ENCODE measurements at places on chromosomes 7 and 10.
A peak's percentile ranks its signal among the peaks of the same experiment; 100 is the strongest.

- DNase-seq: no peak
Measured at GRCh38 chr7:125355899-125356298, 426.3 kb upstream of the POT1 start.

GRCh38 chr10:4654496-4654895 lies 171.5 kb upstream of the AKR1E2 start:
- DNase-seq: no peak

GRCh38 chr10:61589547-61590243 lies 73.0 kb upstream of the CABCOCO1 start:
- DNase-seq: no peak

- peak; percentile 85 for DNase-seq
Measured at GRCh38 chr7:621572-622285, 102.1 kb upstream of the PDGFA start.

DNA sequence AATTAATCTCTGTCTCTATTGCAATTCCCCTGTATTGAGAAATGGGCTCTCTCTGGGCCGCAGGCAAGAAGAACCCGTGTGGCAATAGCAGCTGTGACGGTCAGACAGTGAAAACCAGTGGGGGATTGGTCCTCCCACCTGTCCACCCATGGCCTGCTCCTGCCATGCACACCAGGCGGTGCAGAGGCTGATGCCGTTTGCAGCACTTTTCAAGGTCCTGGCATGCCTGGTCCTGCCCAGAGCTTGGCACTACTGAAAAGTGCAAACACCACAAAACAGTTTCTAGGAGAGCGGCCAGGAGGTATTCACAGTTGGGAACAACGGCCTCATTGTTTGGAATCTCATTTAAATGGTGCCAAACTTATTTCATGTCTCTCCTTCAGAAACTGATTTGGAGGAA lies 41.5 kb downstream of the PSPH start:
- DNase-seq: peak; percentile 96

DNA sequence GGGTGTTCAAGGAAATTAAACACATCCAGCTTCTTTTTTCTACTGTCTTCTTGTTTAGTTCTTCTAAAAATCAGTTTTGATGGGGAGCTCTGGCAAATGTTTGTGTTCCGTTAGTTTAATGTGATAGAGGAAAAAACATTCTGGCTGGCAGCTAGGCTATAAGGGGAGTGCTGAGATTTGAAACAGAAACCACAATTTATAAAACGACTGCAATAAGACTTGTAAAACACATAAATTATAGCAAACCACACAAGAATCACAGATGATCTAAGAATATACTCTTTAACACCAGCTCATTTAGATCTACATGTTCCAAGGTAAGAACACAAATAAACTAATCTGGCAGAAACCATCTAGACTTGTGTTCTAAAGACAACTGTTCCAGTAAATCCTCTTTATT lies 425.5 kb downstream of the CNTNAP2 start:
- no peak for DNase-seq

DNA sequence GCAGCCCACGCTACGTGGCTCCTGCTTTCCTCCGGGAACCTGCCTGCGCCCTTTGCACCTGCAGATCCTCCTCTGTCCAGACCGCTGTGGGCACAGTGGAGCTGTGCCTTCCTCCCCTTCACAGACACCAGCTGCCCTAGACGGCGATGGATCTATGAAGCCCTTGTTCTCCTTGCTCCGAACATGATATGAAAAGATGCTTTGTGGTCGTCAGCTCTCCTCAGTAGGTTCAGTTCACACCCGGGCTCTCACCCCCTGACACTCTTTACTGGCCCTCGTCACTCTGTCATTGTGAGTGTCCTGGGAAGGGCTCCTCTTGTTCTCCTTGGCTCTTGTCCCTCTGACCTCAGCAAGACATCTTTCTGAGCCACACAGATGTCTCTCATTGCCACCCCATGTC lies 4.2 kb downstream of the ZNF488 start:
- DNase-seq: no peak

DNA sequence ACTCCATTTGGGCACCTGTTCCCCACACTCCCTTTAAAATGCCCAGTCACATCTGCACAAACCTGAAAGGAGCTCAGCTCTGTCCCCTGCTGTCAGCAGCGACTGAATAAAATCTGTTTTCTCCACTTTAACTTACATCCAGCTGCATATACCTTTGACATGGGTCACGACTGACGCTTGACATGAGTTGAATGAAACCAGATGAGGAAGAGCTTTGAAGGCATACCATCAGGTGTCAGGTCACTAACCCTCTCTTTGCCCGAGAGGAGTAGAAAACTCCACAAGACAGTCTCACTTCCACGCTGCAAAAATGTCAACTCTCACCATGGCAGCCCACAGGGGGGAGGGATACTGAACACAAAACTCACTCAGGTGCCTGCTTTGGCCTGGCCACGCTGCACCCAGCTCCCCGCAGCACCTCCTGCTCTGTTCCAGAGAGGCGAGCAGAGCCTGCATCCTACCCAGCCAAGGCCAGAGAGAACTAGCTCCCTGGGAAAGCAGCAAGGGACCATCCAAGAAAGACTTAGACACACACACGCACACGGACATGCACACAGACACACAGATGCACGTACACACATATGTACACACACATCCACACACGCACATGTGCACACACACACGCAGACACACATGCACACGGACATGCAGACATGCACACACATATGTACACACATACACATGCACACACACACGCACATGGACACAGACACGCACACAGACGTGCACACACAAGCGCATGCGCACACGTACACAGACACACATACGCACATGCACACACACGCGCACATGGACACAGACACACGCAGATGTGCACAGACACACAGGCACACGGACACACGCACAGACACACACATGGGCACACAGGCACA lies 191.0 kb downstream of the MAD1L1 start:
- DNase-seq: no peak

DNA sequence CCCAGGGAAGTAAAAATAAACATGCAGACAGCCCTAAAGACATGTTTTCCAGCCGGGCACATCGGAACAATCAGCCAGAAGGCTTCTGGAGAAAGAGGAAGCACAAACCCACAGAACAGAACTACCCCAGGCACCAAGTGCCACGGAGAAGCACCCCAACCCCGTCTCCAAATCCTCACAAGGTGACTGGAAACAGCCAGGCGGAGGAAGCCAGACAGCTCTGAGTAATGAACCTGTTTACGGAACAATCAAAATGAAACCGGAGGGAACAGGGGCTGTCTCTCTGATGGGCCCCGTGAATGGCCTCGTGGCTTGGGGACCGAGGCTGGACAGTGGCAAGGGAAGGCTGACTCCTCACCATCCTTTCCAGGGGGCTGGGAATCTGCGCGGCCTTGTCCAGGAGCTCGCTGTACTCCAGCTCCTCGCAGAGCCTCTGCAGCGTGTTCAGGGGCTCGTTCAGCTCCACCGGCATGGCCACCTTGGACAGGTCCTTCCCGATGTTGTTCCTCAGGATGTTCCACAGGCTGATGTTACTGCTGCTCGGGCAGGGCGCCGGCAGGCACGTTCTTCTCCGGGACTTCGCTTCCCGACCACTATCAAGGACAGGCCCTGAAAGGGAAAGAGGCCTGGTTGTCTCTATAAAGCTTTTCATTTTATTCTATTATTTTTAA lies 77.0 kb upstream of the GSDME start:
- DNase-seq: no peak

DNA sequence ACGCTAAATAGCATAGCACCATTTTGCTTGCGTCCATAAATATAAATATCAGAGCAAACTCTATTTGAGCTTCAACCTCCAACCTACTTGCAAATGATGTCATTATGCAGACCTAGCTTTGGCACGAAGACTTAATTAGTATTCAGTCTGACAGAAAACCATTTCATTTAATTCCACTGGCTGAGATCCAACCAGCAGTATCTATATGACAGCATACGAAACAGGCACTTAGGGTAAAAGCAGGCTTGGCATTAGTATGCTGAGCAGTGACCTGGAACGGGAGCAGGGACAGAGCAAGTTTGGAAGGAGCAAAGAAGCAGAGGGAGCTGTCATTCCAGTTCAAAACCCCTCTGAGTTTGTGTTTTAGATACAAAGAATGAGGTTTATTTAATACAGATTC lies 312.5 kb upstream of the CHRM2 start:
- DNase-seq: no peak

DNA sequence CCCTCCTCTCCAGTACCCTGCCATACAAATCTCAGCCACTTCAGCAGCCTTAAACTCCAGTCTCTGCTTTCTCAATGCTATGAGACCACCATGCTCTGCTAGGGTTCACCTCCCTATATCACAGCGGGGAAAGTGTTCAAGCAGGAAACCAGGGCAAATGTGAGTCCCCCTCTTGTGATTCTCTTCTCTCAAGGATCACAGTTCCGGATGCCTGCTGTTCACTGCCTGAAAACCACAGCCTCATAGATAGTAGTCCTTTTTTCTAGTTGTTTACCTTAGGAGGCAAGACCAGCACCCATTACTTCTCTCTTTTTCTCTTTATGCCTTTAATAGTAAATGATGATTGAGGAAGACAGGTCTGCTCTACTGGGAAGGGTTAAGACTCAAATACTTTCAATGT lies 100.8 kb downstream of the SGMS1 start:
- no peak for DNase-seq

DNA sequence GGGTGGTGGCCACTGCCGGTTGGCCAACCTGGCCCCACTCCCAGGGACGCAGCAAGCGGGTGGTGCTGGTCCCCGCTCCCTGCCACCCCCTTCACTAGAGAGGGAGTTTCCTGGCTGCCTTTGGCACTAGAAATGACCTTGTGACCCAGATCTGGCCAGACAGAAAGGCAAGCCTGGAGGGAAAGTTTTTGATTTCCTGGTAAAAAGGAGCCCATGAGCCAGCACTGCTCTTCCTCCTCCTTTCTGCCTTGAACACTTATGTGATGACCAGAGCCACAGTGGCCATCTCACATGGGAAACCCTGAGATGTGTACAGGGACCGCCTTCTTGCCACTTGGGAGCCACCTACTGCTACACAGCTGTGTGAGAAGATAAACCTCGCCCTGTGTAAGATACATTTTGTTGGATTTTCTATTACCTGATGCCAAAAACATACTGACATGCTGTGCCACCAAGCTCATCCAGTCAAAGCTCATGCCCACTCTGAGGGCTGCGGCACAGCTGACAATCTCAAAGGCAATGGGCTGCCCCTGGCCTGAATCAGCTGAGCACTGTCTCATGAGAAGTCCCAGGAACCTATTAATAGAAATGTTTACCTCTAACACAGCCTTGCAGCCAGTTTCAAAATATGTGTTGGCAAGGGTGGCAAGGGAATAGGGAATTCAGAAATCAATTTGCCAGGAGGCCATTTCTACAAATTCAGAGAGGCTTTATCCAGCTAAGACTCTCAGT lies 94.0 kb downstream of the CYTH3 start:
- no peak for DNase-seq

DNA sequence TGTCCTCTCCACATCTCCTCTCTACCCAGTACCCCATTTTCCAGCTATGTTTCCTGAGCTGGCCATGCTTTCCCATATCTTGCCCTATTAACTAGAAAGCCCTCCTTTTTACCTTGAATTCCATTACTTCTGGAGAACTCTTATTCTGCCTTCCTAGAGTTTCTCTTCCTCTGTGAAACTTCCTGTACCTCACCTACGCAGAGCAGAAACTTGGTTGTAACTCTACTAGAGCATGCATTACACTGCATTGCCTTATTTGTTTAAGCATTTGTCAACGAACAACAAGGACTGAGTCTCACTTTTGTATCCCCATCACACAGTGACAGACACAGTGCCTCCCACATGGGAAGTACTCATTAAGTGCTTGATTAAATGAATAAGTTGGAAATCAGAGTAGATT lies 36.4 kb downstream of the VCL start:
- no peak for DNase-seq

DNA sequence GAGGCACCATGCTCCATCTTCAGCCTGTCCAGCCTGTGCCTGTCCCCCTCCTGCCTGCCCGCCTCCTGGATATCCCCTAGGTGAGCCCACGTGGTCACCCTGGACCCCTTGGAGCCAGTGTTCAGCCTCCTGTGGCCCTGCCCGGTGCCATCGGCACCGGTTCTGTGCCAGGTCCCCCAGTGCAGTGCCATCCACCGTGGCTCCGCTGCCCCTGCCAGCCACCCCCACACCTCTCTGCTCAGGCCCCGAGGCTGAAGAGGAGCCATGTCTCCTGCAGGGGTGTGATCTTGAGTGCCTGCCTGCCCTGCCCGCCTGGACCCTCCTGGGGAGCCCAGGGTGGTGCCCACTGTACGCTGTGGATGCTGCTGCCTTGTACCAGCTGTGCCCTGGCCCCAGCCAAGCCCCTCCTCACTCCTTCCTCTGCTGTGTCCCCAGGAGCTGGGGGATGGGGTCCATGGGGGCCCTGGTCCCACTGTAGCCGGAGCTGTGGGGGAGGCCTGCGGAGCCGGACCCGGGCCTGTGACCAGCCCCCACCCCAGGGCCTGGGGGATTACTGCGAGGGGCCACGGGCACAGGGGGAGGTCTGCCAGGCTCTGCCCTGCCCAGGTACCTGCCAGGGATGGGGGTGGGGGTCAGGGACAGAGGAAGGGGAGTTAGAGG lies 26.2 kb upstream of the ZNF862 start:
- DNase-seq: no peak

- DNase-seq: no peak
Measured at GRCh38 chr7:146700015-146700560, 583.5 kb downstream of the CNTNAP2 start.

DNA sequence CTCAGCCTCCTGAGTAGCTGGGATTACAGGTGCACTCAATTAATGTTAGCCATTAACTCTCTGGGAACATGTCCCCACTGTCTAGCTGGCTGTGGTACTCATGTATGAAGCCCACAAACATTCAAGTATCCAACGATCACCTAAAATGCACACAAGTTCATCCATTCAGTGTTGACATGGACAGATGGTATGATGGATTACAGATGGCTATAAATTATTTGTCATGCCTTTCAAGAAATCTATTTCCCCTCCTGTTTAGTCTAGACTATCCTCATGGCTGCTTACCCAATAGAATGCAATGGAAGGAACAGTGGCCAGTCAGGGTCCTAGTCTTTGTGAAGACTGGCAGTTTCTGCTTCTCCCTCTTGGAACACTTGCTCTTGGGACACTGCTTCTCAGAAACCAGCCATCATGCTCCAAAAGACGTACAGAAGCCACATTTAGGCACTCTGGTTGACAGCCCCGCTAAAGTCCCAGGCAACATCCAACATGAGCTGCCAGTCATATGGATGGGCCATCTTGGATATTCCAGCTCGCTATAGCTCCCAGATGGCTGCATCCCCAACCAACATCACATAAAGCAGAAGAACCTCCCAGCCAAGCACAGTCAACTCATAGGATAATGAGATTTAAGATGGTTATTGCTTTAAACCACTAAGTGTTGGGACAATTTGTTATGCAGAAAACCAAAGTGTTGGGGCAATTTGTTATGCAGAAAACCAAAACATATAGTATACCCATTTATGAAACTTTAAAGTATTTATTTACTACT lies 33.1 kb downstream of the MYL10 start:
- no peak for DNase-seq

- no peak for DNase-seq
Measured at GRCh38 chr10:92847202-92847864, 987 bp upstream of the EXOC6 start.

- no peak for DNase-seq
Measured at GRCh38 chr7:29179115-29179514, 15.5 kb upstream of the CHN2 start.

Data from T47D (cell line).